ENCODE measurements at places on chromosomes 6 and 20.

- DNase-seq, result peak; percentile 92
These were observed 37.7 kb upstream of the NOL4L start for GRCh38 chr20:32622585-32623468.

- no peak for DNase-seq
These were observed 59.2 kb upstream of the KIF25 start for GRCh38 chr6:167937948-167938911.

GRCh38 chr6:143159001-143159400 lies 98.3 kb downstream of the AIG1 start:
- no peak for DNase-seq

DNA sequence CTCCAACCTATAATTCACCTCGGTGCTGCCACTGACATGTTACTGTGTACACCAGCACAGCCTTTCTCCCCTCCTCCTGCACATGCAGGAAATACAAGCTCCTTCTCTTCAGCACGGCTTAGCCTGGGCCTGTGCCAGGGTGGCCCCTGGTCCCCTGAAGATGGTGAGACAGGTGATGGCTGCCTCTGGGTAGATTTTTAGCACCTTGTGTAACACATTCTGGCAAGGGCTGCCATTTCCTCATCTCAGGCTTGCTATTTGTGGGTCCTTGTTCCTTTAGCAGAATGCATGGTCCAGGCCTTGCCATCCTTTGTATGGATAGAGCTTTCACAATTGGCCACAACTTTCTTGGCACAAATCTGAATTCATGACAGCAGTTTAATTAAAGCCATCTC lies 151.3 kb downstream of the CDC5L start:
- DNase-seq, result no peak

GRCh38 chr6:47034926-47035325 lies 7.2 kb downstream of the ADGRF1 start:
- peak; percentile 96 for DNase-seq

All from NCI-H524 (cell line).